ENCODE measurements at places on chromosomes 13 and 19.

GRCh38 chr13:23790577-23791170, 98.5 kb downstream of the MIPEP start:
- H3K4me3 ChIP-seq: no peak overlapping the region
- no peaks in the 10 kb centered on the region for H3K36me3 ChIP-seq
- no peaks in the 10 kb centered on the region for H3K4me1 ChIP-seq
- no peak overlapping the region for H3K27ac ChIP-seq
- H3K27me3 ChIP-seq: no peaks in the 10 kb centered on the region

GRCh38 chr13:71034018-71034417, 833.0 kb downstream of the DACH1 start:
- no peak for DNase-seq
- no peaks in the 10 kb centered on the region for H3K36me3 ChIP-seq
- no peak overlapping the region for H3K27ac ChIP-seq
- no peaks in the 10 kb centered on the region for H3K4me1 ChIP-seq

GRCh38 chr13:74047931-74048600, 86.1 kb downstream of the KLF12 start:
- H3K4me1 ChIP-seq: peaks cover 23% of the 10 kb centered on the region
- no peak overlapping the region for H3K27ac ChIP-seq
- peaks cover 26% of the 10 kb centered on the region for H3K36me3 ChIP-seq
- no peaks in the 10 kb centered on the region for H3K27me3 ChIP-seq

DNA sequence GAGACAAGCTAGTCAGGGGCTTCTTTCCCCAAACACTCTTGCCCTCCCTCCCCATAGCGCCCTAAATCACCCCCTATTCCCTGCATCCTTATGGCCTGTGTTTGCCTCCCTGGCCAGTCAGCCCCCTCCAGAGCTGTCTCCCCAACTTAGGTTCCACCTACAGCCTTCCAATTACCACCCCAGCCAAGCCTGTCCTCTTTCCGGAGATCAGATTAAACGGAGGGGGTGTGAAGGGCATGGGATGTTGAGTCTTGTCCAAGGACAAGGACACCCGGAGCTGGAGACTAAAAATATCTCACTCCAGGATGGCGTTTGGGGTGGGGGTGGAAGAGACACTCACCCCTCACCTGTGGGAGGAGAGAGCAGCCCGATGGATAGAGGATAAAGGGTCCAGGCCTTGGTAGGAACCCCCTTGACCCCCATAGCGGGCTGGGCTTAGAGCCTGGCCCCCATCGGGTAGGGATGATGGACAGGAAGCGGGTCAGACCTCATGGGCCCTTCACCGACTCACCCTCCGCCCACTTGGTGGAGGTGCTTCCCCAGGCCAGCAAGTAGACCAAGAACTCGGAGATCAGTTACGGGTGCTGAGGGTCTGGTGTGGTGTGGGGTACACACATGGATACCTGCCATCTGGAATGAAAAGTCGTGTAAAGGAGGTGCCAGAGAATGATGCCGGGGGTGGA, 6.0 kb downstream of the ZNF865 start:
- H3K4me1 ChIP-seq: peaks cover 27% of the 10 kb centered on the region
- peaks cover 47% of the 10 kb centered on the region for H3K36me3 ChIP-seq
- H3K27ac ChIP-seq: no peak overlapping the region
- DNase-seq: no peak
- no peaks in the 10 kb centered on the region for H3K27me3 ChIP-seq

DNA sequence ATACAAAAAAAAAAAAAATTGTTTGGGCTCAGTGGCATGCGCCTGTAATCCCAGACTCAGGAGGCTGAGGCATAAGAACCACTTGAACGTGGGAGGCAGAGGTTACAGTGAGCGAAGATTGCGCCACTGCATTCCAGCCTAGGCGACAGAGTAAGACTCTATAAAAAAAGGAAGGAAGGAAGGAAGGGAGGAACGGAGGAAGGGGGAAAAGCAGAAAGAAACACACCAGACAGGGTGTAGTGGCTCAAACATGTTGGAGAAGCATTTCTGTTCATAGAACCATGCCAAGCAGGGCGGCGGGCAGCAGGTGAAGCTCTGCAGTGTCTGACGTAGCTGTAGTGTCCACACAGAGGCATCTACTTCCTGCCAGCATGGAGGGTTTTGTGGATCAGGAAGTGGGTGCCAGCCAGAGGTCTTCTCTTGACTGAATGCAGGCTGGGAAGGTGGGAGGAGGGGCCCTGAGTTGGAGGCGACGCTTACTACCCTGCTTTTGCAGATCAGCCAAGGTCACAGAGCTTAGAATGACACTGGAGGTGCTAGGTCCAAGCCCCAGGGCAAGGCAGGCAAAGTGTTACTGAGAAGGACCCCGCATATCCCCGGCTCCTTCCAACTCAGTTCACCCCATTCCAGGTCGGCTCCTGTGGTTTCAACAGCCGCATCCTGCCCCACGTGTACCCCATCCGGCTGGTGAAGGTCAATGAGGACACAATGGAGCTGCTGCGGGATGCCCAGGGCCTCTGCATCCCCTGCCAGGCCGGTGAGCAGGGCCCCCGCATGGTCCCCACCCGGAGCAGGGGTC, 11.6 kb upstream of the PGLS start:
- peaks cover 4% of the 10 kb centered on the region for H3K36me3 ChIP-seq
- DNase-seq: peak; percentile 63

DNA sequence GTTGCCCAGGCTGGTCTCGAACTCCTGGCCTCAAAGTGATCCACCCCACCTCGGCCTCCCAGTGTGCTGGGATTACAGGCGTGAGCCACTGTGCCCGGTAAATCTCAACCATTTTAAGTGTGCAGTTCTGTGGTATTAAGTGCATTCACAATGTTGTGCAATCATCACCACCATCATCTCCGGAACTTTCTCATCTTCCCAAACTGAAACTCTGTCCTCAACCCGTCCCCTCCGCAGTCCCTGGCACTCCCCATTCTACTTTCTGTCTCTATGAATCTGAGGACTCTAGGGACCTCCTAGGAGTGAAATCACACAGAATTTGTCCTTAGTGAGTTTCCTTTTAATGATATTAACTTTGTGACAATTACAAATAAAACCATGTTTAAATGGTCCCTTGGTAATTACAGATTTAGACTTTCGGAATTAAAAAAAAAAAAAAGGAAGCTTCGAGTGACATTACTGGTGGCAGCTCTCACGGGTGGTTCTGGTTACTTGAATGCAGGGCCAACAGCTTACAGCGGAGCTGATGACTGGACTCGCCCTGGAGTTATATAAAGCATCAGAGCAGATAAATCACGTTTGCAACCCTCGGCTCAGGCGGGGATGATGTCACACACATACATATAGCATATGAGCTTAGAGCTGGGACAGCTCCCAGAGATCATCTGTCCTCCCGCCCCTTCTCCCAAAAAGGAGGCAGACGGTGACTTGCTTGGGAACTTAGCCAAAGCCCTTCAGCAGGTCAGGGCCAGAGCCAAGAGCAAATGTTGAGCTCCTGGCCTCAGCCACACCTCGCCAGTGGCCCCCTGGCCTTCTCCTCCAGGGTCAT, 89.8 kb downstream of the ZNF557 start:
- H3K27ac ChIP-seq: no peak overlapping the region
- no peak overlapping the region for H3K4me3 ChIP-seq
- DNase-seq: no peak
- H3K4me1 ChIP-seq: no peaks in the 10 kb centered on the region
- H3K36me3 ChIP-seq: no peaks in the 10 kb centered on the region
- no peaks in the 10 kb centered on the region for H3K27me3 ChIP-seq

Data from activated CD8-positive, alpha-beta T cell treated with anti-CD3 and anti-CD28 coated beads, Interleukin-2, amount 10 ng/mL, durations not matched to agents 7 days and 5 days (primary cell).